Renal cortex interstitium (tissue), 15 donors: ENCODE measurements at places on chromosomes 4 and X.

DNA sequence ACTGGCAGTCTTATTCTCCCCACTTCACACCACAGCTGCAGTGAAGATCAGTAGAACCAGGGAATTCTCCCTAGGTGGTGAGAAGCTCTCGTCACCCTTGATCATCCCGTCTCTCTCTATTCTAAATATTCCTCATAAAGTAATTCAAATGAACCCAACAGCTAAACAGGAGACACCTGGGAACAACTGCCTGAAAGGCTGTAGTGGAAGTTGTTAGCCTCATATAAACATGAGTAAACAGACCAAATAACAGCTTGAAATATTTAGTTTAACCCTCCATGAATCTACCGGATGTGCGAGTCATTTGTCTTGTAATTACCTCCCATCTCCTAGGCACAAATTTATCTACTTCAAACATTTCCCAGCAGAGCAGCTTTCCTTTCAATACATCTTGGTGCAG lies 30.4 kb upstream of the APELA start:
- DNase-seq: no peak

- no peak for DNase-seq
These were observed 156.6 kb downstream of the GATB start for GRCh38 chr4:151604238-151604637.

DNA sequence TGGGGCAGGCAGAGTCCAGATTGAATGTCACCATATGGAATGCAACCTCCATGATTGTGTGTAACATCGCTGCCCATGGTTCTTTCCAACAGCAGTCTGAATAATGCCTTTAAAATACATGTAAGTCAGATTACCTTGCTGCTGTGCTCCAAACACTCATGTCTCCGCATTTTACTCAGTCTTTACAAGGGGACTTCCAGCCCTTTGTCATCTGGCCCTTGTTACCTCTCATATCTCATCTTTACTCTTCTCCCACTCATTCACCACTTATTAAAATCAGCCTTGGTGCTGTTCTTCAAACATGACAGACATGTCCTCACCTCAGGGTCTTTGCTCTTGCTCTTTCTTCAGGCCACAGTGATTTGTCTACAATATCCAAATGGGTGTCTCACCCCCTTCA lies 200.4 kb upstream of the GYPA start:
- DNase-seq: no peak

GRCh38 chr4:159508917-159509500 lies 406.1 kb downstream of the RAPGEF2 start:
- no peak for DNase-seq
